Chondrocyte (in vitro differentiated cells): ENCODE measurements at places on chromosomes 1 and 21.
A peak's percentile ranks its signal among the peaks of the same experiment; 100 is the strongest.

GRCh38 chr1:192201303-192201702, 43.0 kb downstream of the RGS18 start:
- DNase-seq, result peak; percentile 42

GRCh38 chr1:63328781-63329180, 6.4 kb downstream of the FOXD3 start:
- no peak for DNase-seq

DNA sequence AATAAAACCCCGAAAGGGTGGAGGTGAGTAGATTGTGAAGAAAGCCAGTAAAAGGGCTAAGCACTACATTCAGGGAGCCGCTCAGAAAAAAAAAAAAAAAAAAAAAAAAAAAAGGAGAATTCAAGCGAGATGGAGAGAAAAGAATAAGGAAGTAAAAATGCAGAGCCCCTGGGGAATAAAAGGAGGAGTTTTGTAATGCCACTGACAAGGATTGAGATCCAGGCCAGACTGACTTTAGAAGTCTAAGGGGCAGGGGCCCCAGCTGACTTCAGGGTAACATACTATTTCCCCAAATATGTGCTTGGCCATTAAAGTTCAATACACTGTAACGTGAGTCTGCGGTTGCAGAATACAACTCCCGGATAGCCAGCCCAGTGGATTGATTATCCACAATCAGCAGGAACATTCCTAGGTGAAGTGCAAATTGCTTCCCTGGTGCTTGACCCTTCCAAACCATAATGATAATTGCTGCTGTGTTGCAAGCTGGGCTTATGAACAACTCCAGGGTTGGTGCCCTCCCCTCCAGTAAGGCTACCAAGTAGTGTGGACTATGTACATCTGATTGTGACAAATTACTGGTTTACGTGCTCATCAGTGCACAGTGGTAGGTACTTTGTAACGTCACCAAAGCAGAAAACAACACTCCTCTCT, 30.7 kb upstream of the RRP15 start:
- DNase-seq, result no peak

- DNase-seq, result no peak
Observed at GRCh38 chr1:79737193-79737592, 730.7 kb upstream of the ADGRL4 start.

- no peak for DNase-seq
Observed at GRCh38 chr1:95409276-95409675, 175.3 kb downstream of the RWDD3 start.

GRCh38 chr1:103194060-103194459, 85.7 kb upstream of the COL11A1 start:
- no peak for DNase-seq

- DNase-seq, result no peak
Observed at GRCh38 chr1:109112056-109112651, 1.8 kb upstream of the ELAPOR1 start.

- DNase-seq, result no peak
Observed at GRCh38 chr1:210692796-210693195, 364.1 kb downstream of the HHAT start.

DNA sequence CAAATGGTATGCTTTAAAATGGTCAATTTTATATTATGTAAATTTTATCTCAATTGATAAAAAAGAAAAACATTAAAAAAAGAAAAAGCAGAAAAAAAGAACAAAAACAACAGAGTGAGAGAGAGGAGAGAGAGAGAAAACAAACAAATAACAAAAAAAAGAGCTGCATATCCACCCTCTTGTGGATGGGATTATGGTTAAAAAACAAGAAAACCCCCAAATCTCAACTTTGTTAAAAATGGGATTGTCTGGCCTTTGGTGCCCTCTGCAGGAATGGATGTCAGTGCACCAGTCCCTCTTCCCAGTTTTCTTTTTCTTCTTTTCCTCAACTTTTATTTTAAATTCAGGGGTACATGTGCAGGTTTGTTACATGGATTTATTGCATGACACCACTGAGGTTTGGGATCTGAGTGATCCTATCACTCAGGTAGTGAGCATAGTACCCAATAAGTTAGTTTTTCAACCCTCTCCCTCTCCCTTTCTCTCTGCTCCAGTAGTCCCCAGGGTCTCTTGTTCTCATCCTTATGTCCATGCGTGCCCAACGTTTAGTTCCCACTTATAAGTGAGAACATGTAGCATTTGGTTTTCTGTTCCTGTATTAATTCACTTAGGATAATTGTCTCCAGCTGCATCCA, 28.1 kb downstream of the RNF187 start:
- DNase-seq, result no peak

DNA sequence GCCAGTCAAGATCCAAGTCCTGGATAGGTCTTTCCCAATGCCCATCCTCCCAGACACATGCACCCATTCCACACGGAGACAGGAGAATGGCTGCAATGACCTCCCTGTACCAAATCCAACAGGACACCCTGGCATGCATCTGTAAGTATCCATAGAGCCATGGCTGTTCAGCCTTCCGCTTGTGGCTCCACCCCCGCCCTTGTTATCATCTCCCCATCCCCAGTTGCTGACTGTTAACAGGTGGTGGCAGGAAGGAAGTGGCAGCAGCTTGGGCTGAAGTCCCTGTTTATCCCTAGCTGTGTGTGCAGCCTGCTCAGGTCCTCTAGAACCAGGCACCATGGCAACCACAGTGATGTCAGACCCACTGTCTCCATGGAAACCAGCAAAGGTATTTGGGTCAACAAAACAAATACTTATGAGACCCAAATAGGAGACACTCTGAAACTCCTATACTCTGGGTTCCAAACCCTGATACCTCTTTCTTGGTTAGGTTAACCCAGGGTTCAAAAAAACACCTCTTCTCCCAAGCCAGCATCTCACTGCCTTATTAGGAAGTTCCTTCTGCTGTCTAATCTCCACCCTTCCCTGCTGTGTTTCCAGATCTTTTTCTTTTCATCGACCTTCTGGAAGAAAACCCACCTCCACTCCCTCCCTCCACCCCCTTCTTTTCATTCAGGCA, 721 bp downstream of the PBXIP1 start:
- DNase-seq, result peak; percentile 38

- DNase-seq, result no peak
Observed at GRCh38 chr21:16587141-16587581, 857.4 kb downstream of the USP25 start.

GRCh38 chr1:223226271-223226670, 83.2 kb upstream of the TLR5 start:
- DNase-seq, result no peak

DNA sequence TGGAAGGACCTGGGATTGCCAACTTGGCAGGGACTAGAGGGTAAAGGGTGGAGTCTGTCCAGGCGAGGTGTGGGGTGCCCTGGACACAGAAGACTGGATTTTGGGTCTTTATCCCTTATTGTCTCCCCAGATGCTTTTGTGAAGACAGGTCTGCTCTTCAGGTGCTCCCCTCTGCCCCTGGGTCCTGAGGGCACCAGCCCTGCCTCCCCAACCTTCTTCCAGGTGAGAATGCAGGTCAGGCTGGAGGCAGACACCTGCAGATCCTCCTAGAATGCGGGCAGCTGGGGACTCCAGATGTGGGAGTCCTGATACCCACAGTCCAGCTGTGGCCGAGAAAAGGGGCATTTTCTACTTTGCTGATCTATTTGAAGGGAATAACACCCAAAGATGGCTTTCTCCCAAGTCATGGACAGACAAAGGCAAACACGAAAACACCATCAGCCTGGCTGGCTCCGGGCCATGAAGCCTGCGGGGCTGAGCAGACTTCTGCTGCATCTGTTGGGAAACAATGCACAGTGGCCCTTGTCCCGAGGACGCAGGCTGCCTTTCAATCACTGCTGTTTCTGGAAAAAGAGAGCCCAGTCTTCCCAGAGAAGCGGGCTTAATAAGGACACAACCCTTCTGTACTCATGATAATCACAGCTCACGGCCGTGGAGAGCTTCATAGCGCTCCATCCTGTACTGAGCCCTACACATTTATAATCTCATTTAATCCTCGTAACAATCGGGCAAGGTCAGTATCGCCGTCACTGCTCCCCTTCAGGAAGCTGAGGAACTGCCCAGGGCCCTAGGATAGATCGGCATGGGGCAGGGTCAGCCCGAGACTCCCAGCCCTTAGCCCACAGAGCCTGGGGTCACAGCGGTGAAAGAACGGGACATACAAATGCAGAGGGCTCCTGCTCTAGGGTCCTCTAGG, 62.0 kb upstream of the ABCG1 start:
- no peak for DNase-seq

- DNase-seq, result no peak
Observed at GRCh38 chr1:226764533-226764932, 25.5 kb upstream of the ITPKB start.

DNA sequence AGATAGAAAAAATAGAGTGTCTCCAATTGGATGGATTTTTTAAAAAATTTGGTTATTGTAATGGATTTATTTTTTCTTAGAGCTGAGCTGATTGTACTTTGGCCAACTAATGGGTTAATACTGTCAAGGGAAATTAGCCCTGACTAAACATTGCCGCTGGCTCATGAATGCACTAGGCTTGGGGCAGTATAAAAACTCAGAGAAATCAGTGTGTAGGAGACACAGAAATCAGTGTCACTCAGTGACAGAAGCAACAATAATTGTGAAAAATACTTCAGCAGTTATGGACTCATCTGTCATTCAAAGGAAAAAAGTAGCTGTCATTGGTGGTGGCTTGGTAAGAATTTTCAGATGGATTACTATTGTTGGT, at the start of gene KMO:
KMO (plus strand) TSS at position 217 of the 370 bp plus-strand sequence; CDS start at position 284, 67 bp downstream.
- DNase-seq, result no peak

- DNase-seq, result no peak
Observed at GRCh38 chr21:39071623-39072214, 111.5 kb downstream of the PSMG1 start.
